Right atrium auricular region (tissue), 2 donors: ENCODE measurements at places on chromosomes 6 and 20.
A peak's percentile ranks its signal among the peaks of the same experiment; 100 is the strongest.

DNA sequence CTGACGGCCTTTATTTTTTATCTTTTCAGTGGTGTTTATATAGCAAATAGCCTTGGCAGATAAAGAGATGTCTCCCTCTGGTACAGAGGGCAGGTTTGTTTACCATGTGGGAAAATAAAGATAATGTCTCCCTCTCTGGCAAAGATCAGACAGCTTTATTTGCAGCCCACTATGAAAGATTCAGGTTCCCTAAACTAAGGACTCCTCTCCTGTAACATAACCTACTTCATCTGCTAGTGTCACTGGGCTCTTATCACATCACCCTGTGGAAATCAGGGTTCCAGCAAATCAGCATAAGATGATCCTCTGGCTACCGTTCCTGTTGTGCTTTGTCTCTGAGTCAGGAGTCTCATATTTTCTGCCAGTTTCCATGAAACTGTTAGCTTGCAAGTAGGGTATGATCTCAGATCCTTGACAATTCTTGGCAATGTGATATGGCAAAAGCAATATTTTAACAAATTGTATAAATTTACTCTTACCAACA is 3.1 kb downstream of the FBXL4 start:
- no peak for DNase-seq

GRCh38 chr6:159788753-159789376 is 537 bp downstream of the TCP1 start:
- peak; percentile 60 for DNase-seq

DNA sequence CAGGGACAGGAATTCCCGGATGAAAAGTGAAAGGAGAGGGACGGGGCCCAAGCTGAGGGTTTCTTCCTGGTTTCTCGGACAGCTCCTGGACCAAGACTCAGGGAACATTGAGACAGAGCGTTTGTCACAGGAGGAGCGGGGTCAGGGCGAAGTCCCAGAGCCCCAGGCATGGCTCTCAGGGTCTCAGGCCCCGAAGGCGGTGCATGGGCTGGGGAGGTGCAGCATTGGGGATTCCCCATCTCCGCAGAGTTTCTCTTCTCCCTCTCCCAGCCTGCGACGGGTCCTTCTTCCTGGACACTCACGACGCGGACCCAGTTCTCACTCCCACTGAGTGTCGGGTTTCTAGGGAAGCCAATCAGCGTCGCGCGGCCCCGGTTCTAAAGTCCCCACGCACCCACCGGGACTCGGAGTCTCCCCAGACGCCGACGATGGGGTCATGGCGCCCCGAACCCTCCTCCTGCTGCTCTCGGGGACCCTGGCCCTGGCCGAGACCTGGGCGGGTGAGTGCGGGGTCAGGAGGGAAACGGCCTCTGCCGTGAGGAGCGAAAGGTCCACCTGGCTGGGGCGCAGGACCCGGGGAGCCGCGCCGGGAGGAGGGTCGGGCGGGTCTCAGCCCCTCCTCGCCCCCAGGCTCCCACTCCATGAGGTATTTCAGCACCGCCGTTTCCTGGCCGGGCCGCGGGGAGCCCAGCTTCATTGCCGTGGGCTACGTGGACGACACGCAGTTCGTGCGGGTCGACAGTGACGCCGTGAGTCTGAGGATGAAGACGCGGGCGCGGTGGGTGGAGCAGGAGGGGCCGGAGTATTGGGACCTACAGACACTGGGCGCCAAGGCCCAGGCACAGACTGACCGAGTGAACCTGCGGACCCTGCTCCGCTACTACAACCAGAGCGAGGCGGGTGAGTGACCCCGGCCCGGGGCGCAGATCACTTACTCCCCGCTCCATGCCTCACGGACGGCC is 54.6 kb upstream of the POLR1H start:
- DNase-seq, result peak; percentile 63

DNA sequence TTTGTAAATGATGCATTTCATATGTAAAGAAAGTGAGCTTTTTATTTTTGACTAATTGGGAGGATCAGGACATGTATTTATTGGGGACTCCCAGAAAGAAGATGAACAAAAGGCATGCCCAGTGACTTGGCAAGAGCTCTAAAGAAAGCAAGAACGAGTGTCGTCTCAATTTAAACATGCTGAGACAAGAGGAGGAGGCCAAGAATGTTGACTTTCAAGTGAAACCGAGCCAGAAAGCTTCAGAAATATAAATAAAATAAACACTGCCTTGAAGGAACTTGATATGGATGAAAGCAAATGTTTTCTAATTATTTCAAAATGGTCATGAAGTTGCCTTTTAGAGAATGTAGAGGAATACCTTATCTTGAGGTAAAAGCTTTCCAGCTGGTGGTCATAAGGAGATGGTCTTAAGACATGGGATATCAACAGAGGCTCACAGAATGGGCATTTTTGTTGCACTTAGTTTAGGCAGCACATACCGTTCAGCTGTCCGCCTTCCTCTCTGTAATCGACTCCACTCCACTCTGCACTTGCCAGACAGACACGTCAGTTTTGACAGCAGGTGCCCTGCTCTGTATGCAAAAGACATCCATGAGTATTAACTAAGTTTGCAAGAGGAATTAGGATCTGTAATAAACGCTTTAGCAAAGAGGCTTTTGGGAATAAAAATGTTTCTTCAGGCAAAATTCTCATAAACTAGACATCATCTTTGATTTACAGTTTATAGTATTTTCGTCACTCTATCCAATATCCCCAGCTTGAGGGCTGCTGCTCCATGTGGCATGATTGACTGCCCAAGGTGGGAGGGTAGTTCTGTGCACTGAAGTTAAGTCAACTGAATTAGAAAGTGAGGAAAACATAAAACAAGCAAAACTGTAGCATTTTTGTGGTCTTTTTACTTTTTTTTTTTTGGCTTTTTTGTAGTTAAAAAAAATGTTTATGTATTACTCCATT is 613.1 kb downstream of the PKHD1 start:
- no peak for DNase-seq

DNA sequence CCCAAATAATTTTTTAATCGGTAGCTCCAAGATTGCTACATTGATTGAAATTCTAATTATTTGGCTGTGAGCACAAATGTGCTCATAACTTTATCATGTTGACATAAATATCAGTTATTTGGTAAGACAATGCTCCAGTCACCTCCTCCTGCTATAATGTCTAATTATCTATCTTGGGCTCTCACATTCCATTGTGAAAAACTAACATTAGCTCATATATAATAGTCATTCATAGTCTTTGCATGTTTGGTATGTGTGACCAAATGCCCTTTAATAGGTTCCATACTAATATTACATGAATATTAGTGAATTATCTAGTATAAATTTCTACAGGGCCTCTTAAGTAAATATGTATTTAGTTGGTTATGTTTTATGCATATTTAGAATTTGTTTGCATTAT is 185.6 kb upstream of the MCHR2 start:
- DNase-seq, result no peak

- DNase-seq, result no peak
Measured at GRCh38 chr6:157563611-157564284, 182.8 kb downstream of the ZDHHC14 start.

DNA sequence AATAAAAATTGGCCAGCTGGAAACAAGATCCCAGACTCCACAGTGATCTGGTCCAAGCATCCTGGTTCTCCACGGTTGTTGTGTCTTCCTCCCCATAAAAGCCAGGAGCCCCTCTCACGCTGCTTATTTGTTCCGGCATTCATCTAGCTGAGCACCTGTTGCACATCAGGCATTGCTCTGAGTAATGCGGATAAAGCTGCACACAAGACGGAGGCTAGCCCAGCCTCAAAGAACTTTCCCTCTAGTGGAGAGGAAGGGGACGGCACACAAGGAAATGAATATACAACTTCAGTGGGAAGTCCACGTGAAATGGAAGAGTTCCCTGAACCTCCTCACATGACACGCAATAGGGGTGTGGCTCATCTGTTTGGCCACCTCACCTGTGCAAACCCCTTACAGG is 30.3 kb upstream of the NXT1 start:
- DNase-seq, result no peak
